ENCODE measurements at places on chromosomes 5 and 9.

- no peak for DNase-seq
Observed at GRCh38 chr9:114847492-114848417, 41.9 kb upstream of the TNFSF15 start.

DNA sequence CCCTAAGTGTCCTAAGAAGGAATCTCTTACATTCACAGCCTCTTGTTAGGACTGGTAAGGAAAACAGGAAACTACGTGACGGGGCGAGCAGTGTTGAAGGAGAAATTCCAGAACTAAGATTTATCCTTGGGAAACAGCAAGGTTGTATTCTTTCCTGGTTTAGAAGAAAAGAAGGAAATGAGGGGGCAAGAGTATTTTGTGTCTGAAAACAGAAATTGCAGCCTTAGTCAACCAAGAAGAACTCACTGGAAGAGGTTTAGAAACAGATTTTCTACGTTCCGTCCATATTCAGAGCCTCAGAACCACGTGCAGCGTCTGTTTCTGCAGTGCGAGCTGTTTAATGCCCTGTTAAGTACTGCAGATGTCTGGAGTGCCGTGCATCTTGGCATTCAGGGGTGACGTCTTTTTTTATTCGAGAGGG is 75.2 kb downstream of the GOLPH3 start:
- no peak for DNase-seq

DNA sequence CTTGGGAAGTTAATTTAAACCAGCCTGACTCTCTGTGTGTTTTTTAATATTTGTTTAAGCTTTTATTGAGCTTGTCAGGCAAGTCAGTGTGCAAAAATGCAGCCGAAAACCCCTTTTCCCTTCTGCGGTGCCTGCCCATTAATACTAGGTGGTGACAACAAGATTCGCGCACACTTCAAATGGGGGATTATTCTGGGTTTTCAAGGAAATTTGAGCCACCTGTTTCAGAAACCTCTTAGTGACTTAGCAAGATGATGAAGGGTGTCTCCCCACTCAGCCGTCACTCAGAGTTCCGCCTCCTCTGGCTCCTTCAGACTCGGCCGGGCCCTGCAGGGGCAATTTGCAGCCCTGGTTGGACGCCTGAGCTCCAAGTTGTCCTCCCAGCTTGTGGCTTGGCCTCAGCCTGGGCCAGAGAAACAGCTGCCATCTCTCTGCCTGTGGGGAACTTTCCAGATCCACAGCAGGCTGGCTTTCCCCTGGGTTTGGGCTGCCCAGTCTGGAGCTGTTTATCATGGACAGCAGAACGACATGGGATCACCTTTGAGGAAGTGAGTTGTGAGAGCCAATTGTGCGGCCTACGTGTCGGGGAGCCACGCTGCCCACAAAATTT is 75.9 kb downstream of the SPRY4 start:
- DNase-seq = no peak

GRCh38 chr9:90802386-90802985 is 867 bp downstream of the SYK start:
- DNase-seq = no peak

DNA sequence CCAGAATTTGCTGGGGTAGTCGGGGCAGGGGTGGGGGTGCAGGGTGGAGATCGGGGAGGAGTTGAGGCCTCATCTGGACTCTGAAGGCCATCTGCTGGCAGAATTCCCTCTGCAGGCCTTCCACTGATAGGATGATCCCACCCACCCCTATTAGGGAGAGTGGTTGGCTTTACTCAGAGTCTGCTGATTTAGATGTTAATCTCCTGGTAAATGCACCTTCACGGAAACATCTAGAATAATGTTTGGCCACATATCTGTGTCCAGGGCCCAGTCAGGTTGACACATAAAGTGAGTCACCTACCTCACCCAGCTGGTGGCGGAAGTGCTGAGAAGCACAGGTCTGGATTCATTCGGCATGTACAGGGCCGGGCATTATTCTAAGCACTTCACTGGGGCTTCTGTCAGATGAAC is 50.0 kb downstream of the DAPK1 start:
- no peak for DNase-seq

DNA sequence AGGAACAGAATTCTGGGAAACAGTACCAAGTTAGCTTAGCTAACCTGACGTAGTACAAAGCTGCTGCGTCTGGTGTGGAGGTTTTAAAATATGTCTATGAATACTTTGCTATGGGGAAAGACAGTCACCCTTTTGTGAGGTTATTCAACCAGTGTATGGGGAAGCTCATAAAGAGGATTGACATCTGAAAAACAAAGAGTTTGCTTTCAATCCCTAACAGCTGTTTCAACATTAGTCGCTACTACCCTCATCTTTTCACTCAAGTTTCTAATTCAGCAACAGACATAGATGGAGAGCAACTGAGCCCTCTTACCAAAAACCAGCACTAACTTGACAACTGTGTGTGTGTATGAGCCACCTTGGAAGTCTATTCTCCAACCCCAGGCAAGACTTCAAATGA is 7.8 kb upstream of the MSANTD3 start:
- no peak for DNase-seq

- DNase-seq = no peak
Observed at GRCh38 chr5:135481387-135481786, 29.2 kb upstream of the TIFAB start.

DNA sequence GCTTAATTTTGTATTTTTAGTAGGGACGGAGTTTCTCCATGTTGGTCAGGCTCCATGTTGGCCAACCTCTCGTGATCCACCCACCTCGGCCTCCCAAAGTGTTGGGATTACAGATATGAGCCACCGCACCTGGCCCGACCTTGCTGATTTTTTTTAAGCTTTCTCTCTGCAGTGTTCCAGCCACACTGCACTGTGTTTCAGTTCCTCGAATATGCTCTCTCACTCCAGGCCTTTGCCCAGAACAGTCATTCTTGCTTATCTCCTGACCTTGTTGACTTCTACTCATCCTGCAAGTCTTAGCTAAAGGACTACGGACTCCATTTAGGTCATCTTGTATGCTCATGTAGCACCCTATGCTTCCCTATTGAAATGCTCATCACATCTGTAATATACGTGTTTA is 3.3 kb downstream of the SNAPC3 start:
- no peak for DNase-seq

GRCh38 chr9:116182876-116183275 is 29.3 kb downstream of the PAPPA start:
- DNase-seq = no peak

GRCh38 chr9:27425827-27426510 is 98.1 kb upstream of the IFNK start:
- DNase-seq = no peak

- DNase-seq = no peak
Observed at GRCh38 chr5:91434348-91434747, 51.2 kb upstream of the ARRDC3 start.

All from stimulated activated CD4-positive, alpha-beta T cell treated with anti-CD3 and anti-CD28 coated beads, Interleukin-4, amount 100 ng/mL, for 1 hour (primary cell).